H54 (cell line): ENCODE measurements at places on chromosomes 1 and 21.

DNA sequence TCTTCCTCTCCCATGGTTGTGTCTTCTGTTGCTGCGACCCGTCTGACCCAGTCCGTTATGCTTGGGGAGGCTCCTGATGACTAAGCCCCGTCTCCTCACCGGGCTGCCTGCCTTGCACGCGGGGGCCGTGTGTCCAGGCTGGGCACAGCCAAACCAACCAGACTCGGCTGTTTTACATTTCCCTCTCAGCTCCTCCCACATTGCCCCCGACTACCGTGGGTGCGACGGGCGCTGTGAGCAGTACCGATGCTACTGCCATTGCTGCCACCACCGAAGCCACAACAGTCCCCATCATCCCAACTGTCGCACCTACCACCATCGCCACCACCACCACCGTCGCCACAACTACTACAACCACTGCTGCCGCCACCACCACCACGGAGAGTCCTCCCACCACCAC lies 46.0 kb upstream of the CNTN2 start:
- no peak for DNase-seq

GRCh38 chr1:68481041-68481440 lies 15.8 kb downstream of the DEPDC1 start:
- DNase-seq: no peak

GRCh38 chr1:178566187-178566586 lies 53.3 kb downstream of the TEX35 start:
- DNase-seq: no peak

GRCh38 chr1:179322557-179322956 lies 29.0 kb downstream of the SOAT1 start:
- no peak for DNase-seq

DNA sequence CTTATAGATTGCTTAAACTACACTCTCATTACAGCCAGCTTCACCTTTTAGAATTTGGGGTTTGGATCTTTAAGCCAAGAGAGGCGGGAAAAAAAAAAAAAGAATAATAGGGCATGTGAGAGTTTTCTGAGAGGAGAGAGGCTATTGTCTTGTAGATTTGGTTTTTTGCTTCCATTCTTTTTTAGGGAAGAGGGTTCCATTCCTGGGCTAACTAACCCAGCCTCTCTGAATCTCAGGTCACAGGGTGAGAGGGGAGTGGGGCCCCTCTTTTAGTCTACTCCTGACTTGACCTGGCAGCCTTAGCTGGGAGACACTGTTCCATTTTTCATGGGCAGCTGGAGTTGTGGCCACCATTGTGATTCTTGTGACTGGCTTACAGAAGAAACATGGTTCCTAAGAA lies 24.2 kb downstream of the PBX1 start:
- DNase-seq: no peak

DNA sequence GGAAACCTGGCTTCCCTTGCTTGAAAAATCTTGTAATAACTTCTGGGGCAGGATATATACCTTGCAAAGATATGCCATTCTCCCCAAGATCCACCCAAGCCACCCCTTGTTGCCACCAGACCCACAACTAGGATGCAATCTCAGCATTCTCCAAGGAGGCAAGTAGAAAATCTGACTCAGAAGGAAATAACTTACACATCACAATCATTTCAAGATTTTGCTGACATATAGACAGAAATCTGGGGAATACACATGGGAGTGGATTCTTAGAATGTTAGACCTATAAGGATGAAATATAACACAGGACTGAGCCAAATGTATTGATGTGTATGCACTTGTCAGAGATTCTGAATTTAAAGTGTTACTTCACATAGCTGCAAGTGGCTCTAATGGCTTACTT lies 14.8 kb upstream of the ZDHHC18 start:
- DNase-seq: no peak

DNA sequence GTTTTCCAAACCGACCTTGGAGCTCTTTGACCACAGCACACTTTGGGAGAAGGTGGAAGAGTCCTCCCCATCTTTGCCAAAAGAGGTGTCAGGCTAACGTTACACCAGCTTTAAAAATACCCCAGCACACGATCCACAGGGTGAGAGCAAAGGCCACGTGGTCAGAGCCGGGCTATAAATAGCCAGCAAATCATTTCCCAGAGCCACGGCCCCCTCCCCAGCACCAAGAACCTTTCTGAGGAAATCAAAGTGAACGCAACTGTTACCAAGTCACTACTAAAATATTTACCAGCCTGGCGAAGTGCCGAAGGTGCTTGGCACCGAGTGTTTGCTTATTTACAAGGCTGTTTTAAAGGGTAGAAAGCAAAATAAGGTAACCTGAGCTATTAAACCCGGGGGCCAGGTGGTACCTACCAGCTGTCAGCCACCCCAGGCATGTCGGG lies 72.4 kb downstream of the CASZ1 start:
- peak; percentile 54 for DNase-seq

GRCh38 chr1:924656-925560 lies 1.2 kb downstream of the SAMD11 start:
- no peak for DNase-seq

GRCh38 chr1:196661345-196661744 lies 9.5 kb downstream of the CFH start:
- no peak for DNase-seq

- peak; percentile 20 for DNase-seq
Measured at GRCh38 chr21:25350056-25350455, 257.2 kb downstream of the MRPL39 start.

GRCh38 chr1:172843444-172843843 lies 184.5 kb downstream of the FASLG start:
- no peak for DNase-seq
